ENCODE measurements at places on chromosomes 6 and 20. TPM values are rescaled to one million over a fixed set of nuclear protein-coding genes. Genes with fewer than 3 reads are reported as not detected.

PTCHD4 gene
- total RNA-seq: 0.08 TPM

KHDC1 gene
- total RNA-seq: 1.6 TPM

ATP6V1G2 gene
- 0.35 TPM for total RNA-seq

OTOR gene
- total RNA-seq: not detected

MYLIP gene
- 12.6 TPM for total RNA-seq

DNA sequence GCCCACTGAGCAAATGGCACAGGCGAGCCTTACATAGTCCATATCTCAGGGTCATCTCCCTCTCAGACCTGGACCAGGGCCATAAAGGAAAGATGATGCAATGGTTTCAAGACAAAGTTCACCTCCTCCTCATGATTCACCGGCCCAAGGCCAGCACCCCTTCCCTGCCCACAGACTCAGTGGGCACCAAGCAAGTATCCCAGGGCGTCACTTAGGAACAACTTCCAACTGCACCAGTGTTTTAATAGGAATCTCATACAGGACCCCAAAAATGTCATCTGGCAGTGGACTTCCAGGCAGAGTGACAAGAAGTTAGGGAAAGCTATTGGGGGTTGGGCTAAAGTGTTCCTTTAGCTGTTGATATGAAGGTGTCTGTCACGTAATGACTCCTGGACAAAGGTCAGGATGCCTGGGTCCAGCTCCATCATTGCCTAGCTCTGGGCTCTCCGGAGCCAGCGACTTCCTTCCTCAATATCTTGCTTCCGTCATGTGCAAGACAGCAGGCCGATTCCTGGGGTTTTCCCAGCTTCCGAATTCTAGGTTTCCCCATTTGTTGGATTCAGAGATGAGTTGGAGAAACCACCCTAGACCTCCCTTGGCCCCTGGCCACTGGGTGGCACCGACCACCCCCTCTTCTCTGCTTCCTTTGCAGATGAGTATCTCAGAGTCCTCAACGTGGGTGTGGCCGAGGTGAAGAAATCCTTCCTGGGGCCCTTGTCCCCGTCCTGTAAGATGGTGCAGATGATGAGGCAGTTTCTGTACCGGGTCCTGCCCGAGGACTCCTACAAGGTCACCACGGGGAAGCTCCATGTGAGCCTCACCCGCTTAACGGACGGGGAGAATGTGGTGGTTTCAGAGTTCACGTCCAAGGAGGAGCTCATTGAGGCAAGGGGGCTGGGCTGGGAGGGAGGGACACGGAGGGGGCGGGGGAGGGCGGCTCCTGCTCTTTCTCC lies 21.1 kb downstream of the PNPLA1 start:
- no peaks in the 10 kb centered on the region for H3K36me3 ChIP-seq
- peak; percentile 48 for DNase-seq
- no peak overlapping the region for H3K27ac ChIP-seq

- peaks cover 15% of the 10 kb centered on the region for H3K36me3 ChIP-seq
- peaks cover 14% of the 10 kb centered on the region for H3K4me1 ChIP-seq
- no peak overlapping the region for H3K4me3 ChIP-seq
- no peak for DNase-seq
Observed at GRCh38 chr6:160015778-160016684, 47.1 kb downstream of the IGF2R start.

DNA sequence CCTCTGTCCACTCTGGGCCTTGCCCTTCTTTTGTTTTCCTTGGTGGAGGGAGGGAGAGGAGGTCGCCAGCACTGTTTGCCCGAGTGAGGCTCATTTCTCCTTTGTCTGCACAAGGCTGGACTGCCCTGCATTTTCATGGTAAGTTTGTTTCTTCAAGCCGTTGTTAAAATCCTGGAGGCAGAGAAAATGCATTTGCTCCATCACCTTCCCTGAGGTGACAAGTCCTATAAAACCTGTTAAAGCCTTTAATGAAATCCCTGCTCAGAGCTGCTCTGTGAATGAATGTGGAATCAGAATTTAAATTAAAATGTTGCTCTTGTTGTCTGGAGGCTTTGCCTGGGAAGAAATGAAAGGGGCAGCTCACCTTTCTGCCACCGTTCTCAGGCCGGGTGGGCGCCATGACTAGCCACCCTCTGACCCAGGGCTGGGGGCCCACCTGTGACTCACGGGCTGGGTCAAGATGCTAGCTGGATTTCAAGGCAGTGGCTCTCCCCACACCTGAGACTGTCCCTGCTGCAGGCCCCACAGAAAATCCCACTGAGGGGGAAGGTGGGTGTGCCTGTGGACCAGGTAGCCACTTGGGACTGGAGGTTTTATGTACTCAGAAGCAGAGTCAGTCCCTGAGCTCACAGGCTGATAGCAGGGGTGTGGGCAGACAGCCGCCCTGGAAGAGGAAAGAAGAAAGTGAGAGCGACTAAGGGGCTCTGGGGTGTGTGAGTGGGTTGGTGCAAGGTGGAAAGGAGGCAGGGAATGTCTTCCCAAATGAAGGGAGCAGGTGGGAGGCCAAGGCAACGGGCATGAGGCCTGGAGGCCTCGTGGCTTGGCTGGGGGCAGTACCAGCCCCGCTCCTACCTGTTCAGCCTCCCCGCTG lies 24.0 kb upstream of the MYT1 start:
- H3K36me3 ChIP-seq: no peaks in the 10 kb centered on the region
- no peak overlapping the region for H3K27ac ChIP-seq
- no peak overlapping the region for H3K4me3 ChIP-seq
- no peaks in the 10 kb centered on the region for H3K27me3 ChIP-seq
- no peaks in the 10 kb centered on the region for H3K4me1 ChIP-seq

DNA sequence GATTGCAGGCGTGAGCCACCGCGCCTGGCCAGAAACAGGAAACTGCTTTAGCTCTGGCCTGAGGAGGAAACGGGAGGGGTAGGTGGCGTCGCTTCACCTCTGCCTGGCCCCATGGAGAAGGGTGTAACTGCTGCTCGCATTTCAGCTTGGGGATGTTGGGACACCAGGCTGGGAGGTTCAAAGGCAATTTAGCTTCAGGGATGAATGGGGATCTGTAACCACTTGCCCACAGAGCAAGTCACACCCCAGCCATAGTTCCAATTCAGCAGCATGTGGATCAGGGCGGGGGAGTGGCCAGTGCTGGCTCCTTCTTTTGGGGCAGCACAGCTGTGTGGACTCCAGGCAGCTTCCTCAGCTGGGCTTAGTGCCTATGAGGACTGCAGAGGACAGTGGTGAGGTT lies 34.8 kb upstream of the NUP153 start:
- DNase-seq: no peak
- H3K4me1 ChIP-seq: no peaks in the 10 kb centered on the region
- no peak overlapping the region for H3K4me3 ChIP-seq
- H3K27ac ChIP-seq: no peak overlapping the region
- H3K27me3 ChIP-seq: no peaks in the 10 kb centered on the region

DNA sequence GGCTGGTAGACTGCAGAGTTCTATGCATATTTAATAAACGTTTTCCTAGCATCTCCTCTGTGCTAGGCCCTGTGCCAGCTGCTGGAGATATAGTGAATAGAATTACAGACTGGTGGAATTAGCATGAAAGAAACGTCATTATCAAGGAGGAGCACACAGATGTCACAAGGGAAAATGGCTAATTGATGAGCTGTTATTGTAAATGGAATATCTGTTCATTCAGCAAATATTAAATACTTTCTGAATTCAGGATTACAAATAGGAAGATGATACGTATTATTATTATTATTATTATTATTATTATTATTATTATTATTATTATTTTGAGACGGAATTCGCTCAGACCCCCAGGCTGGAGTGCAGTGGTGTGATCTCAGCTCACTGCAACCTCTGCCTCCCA lies 1.2 kb downstream of the AAR2 start:
- H3K36me3 ChIP-seq: peaks cover 13% of the 10 kb centered on the region
- no peaks in the 10 kb centered on the region for H3K27me3 ChIP-seq
- H3K4me1 ChIP-seq: peaks cover 15% of the 10 kb centered on the region
- H3K4me3 ChIP-seq: peak overlapping the region; percentile 64
- no peak overlapping the region for H3K27ac ChIP-seq

DNA sequence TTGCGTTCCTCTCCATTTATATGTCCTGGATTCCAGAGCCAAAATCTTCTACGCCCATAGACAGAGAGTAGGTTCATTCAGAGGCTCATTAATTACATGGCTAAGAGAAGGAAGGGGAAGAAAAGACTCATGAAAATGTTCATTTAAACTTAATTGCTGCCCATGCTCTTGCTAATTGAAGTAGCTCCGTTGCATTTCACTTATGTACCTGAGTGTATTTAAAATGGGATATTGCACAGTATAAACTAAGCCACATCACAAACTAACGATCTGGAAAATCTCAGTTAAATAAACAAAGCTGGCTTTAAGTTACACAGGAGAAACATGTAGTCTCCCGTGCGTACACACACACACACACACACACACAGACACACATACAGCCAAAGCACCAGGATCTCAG lies 269.2 kb downstream of the CDC5L start:
- H3K4me1 ChIP-seq: no peaks in the 10 kb centered on the region
- no peak for DNase-seq
- no peak overlapping the region for H3K4me3 ChIP-seq
- no peak overlapping the region for H3K27ac ChIP-seq

- H3K27me3 ChIP-seq: no peaks in the 10 kb centered on the region
- H3K4me1 ChIP-seq: no peaks in the 10 kb centered on the region
- no peak overlapping the region for H3K27ac ChIP-seq
- DNase-seq: no peak
Observed at GRCh38 chr6:48541649-48542048, 430.7 kb upstream of the PTCHD4 start.

DNA sequence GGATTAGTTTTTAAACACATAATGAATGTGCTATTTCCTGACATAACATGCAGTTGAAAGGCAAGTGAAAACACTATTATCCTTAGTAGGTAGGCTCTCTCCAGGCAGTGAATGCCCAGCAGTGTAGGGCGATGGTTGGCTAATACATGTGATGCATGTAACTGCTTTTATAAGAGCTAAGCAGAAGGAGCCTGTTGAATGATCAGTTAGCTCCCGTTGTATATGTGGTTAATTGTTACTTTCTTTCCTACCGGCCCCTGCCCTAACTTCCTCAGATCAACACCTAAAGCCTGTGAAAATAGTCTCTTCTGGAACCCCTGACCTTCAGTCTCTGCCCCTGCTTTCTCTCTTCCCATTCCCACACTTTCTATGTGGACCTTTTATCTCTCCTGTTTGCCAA lies 10.5 kb downstream of the SOX4 start:
- peaks cover under 1% of the 10 kb centered on the region for H3K4me1 ChIP-seq
- H3K36me3 ChIP-seq: no peaks in the 10 kb centered on the region
- H3K27ac ChIP-seq: no peak overlapping the region
- no peak overlapping the region for H3K4me3 ChIP-seq
- DNase-seq: no peak

DNA sequence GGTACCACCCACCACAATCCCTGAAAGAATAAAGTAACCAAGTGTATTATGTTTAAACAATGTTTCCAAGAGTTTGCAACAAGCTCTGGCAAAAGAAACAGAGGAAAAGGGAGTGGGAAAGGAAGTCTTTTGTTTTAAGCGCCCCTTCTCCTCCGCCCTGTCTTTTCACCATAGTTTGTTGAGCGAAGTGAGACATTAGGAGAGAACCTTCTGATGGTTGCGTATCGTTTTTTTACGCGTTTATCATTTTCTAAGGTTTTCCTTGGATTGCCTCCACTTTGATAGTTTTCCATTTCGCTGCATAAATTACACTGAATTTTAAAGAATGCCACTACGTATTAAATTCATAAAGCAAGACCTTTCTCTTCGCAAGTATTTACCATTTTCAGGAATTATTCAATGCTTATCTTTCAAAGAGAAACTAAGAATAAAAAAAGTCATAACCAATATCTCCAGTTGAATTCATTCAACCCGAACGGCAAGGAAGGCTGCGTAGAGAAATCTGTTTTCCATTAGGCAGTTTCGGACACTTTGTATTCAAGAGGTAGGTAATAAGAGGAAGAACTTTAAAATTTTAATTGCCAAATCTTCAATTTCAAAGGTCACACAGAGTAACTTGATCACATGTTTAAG lies 920 bp upstream of the EPHA7 start:
- DNase-seq: no peak
- H3K27me3 ChIP-seq: peaks cover 10% of the 10 kb centered on the region
- H3K27ac ChIP-seq: no peak overlapping the region

DNA sequence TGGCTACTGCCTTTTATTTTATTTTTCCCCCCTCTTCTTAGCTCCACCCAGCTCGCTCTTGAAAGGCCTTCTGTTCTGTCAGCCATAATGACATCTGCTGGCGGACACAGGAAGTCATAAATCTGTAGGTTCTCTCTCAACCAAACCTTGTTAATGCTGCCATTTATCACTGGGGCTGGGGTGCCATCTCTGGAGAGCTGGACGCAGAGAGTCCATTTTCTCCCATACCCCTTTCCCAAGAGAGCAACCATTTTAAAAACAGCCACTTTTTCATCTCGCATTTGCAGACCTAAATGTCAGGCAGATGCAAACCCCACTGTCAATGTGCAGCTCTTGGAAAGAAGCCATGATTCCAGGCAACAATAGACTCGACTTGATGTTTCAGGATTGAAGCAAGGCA lies 13.0 kb upstream of the TSHZ2 start:
- H3K27ac ChIP-seq: no peak overlapping the region
- no peak for DNase-seq
- H3K27me3 ChIP-seq: no peaks in the 10 kb centered on the region
- no peaks in the 10 kb centered on the region for H3K36me3 ChIP-seq
- no peak overlapping the region for H3K4me3 ChIP-seq
- H3K4me1 ChIP-seq: no peaks in the 10 kb centered on the region

DNA sequence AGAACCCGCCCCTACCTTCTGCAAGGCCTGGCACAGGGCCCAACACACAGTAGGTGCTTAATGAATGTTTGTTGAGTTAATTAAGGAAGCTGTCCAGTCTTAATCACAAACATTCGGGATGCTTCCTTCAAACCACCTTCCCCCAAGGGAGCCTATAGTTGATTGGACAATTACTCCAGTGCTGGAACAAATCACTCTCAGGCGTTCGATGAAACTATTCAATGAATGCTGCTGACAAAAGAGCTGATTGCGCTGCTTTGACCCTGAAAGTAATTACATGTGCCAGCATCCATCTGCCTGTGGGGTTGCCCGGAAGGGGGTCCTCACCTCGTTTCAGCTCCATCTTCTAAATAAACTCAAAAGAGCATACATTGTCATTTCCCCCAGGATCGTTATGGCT lies 112.0 kb upstream of the SRSF6 start:
- H3K36me3 ChIP-seq: no peaks in the 10 kb centered on the region
- no peak overlapping the region for H3K27ac ChIP-seq
- H3K27me3 ChIP-seq: no peaks in the 10 kb centered on the region
- no peaks in the 10 kb centered on the region for H3K4me1 ChIP-seq
- no peak for DNase-seq
- no peak overlapping the region for H3K4me3 ChIP-seq

DNA sequence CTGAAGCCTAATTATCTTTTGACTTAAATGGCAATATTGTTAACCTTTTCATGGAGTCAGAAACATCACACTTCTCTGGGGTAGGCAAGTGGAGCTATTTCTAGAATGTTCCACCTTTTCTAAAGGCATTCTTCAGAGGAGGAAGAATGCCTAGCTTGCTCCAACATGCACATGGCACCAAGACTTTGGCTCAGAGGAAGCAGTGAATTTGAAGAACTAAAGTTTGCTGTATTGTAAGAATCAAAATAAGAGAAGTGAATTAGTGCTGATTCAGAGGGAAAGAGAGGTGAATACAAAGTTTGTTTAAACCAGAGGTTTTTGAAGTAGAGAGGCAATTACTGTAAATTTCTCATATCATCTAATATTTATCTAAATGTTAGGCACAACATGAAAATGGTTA lies 92.2 kb downstream of the SOBP start:
- no peaks in the 10 kb centered on the region for H3K27me3 ChIP-seq
- H3K27ac ChIP-seq: no peak overlapping the region
- no peak overlapping the region for H3K4me3 ChIP-seq

Data from pancreas (tissue), 10 donors.